ENCODE measurements at places on chromosomes 16 and 17. TPM values are rescaled to one million over a fixed set of nuclear protein-coding genes. Genes with fewer than 3 reads are reported as not detected.

The SLFN12L gene
- total RNA-seq: not detected

The CCL8 gene
- not detected for total RNA-seq

The C16orf92 gene
- not detected for total RNA-seq

The STAT5A gene
- not detected for total RNA-seq

DNA sequence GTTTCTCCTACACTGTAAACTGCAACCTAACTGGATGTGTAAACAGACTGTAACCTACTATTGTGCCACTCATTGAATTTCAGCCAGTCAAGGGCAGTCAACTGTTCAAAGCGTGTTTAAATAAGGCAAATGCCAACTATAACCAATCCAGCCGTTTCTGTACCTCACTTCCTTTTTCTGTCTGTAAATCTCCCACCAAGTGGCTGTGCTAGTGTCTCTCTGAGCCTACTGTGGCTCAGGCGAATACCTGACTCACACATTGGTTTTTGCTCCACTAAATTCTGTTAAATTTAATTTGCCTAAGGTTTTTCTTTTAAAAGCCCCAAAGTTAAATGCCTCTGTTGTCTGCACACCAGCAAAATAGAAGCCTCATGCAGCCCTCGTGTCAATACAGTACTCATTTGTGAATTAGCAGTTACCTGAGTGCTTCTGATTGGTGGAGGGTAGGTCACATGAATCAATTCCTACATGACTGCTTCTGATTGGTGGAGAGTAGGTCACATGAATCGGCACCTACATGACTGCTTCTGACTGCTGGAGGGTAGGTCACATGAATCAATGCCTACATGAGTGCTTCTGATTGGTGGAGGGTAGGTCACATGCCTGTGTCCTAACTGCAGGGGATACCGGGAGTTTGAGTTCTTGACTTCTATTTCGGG, 31.1 kb upstream of the CCR7 start:
- H3K27ac ChIP-seq: no peak overlapping the region
- H3K27me3 ChIP-seq: no peaks in the 10 kb centered on the region
- H3K36me3 ChIP-seq: no peaks in the 10 kb centered on the region
- H3K4me3 ChIP-seq: no peak overlapping the region

GRCh38 chr16:4637501-4638166, 13.0 kb downstream of the MGRN1 start:
- H3K36me3 ChIP-seq: no peaks in the 10 kb centered on the region

DNA sequence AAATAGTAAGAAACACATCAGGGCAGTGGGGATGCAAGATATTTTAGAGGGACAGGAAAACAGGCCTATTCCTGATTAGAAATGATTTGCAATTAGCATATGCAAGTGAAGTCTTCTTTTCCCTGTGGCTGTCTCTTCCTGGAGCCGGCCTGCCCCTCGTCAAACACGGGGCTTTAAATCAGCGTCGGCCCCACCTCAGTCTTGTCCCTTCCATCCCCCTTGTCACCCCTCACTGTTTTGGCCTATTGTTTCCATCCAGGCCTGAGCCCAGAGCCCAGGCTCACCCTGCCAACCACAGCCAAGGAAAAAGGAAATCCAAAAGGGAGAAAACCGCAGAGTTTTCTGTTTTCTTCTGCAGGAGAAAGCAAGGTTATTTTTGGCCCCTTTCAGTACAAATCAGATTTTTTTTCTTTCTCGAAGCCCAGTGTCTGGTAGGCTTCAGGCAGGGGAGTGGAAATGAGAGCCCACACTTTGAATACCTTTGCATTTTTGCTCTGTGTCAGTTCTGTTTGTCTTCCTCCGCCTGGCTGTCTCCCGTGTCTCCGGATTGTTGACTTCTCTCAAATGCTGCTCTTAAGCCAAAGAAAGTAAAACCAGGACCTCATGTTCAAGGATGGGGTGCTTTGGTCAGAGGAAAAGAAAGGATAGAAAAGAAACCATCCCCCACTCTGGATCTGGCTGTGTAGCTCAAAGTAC, 399.9 kb upstream of the CDH11 start:
- DNase-seq: no peak
- H3K36me3 ChIP-seq: no peaks in the 10 kb centered on the region
- peaks cover 8% of the 10 kb centered on the region for H3K4me1 ChIP-seq
- H3K27me3 ChIP-seq: no peaks in the 10 kb centered on the region

- no peak overlapping the region for H3K27ac ChIP-seq
- no peak for DNase-seq
- H3K27me3 ChIP-seq: no peaks in the 10 kb centered on the region
- no peak overlapping the region for H3K4me3 ChIP-seq
Measured at GRCh38 chr17:37485938-37486570, 3.6 kb upstream of the DUSP14 start.

- no peaks in the 10 kb centered on the region for H3K27me3 ChIP-seq
- no peak overlapping the region for H3K27ac ChIP-seq
- no peaks in the 10 kb centered on the region for H3K36me3 ChIP-seq
- no peak overlapping the region for H3K4me3 ChIP-seq
Measured at GRCh38 chr17:38402897-38403296, 25.4 kb upstream of the ARHGAP23 start.

DNA sequence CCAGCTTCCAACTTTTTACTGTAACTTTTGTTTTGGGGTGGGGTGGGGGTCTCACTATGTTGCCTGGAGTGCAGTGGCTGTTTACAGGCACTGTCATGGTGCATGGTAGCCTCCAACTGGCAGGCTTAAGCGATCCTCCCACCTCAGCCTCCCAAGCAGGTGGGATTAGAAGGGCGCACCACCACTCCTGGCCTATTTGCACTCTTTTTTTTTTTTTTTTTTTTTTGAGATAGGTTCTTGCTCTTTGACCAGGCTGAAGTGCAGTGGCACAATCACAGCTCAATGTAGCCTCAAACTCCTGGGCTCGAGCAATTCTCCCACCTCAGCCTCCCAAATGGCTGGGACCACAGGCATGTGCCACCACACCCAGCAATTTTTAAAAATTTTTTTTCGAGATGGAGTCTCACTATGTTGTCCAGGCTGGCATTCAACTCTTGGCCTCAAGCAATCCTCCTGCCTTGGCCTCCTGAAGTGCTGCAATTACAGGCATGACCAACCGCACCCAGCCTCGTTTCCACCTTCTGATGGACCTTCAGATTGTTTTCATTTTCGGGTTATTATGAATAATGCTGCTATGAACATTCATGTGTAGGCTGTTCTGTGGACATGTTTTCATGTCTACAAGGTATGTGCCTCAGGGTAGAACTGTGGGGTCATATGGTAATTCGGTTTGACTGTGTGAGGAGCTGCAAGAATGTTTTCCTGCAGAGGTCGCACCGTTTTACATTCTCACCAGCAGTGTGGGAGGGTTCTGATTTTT, 10.9 kb downstream of the TRAP1 start:
- H3K36me3 ChIP-seq: peaks cover 8% of the 10 kb centered on the region
- no peak overlapping the region for H3K4me3 ChIP-seq
- H3K4me1 ChIP-seq: no peaks in the 10 kb centered on the region
- no peaks in the 10 kb centered on the region for H3K27me3 ChIP-seq

DNA sequence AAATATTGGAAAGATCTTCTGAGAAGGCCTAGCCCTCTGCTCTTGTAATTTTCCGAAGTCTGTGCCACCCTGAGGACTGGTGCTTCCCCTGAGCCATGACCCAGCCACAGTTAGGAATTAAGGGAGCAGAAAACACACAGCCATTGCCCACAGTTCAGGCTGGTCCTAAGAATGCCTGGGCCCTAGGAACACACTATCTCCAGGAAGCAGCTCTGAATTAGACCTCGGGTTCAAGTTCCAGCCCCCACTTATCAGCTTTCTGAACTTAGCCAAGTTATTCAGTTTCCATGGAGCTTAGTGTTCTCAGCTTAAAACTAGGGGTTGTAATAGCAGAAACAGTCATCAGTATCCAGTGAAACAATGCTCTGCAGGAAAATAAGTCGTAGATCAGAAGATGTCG, 56.0 kb downstream of the CDH13 start:
- no peaks in the 10 kb centered on the region for H3K36me3 ChIP-seq
- no peak overlapping the region for H3K4me3 ChIP-seq
